ENCODE measurements at places on chromosomes 2 and 18. TPM values are rescaled to one million over a fixed set of nuclear protein-coding genes. Genes with fewer than 3 reads are reported as not detected.

DSG3 gene
- not detected for total RNA-seq

NEU4 gene
- total RNA-seq, result not detected

SLC9A2 gene
- total RNA-seq, result not detected

PLEK gene
- 19.9 TPM for total RNA-seq

OST4 gene
- 338 TPM for total RNA-seq

ZEB2 gene
- total RNA-seq, result 37.2 TPM

All from activated CD8-positive, alpha-beta memory T cell treated with anti-CD3 and anti-CD28 coated beads for 36 hours (primary cell).